Germinal center (tissue), 1 donor: ENCODE measurements at places on chromosomes 16 and 17.

DNA sequence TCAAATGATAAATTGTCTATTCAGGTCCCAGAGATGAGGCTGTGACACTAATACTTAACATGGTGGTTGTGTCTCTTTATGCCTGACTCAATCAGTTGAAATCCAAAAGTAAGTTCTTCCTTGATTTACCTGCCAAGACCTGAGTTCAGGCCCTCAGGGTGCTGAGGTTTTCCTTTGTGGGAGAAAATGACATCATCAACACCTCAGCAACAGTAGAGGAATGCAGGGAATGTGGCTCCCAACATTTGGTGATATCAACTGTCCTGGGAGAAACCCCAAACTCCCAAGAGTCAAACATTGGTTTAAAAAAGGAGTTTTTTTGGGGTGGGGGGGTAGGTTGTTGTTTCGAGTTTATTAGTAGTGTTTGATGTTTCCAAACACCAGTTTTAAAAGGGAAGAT, 14.7 kb downstream of the RNF43 start:
- DNase-seq, result no peak

DNA sequence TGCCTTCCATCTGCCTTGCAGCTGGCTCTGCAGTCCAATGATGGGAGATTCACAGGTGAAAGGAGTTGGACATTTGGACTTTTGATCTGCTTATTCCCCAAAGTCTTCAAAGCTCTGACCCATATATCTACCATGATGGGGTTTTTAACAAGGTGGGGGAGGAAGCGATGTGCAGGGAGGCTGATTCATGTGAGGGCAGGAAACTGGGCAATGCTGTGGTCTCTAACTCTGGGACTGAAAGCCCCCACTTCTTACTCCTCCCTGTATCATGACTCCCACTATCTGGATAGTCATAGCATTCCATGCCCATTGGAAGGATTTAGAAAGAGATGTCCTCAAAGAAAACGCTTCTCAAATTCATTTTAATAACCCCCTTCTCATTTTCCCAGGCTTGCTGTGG, 16.3 kb downstream of the HOXB1 start:
- no peak for DNase-seq

DNA sequence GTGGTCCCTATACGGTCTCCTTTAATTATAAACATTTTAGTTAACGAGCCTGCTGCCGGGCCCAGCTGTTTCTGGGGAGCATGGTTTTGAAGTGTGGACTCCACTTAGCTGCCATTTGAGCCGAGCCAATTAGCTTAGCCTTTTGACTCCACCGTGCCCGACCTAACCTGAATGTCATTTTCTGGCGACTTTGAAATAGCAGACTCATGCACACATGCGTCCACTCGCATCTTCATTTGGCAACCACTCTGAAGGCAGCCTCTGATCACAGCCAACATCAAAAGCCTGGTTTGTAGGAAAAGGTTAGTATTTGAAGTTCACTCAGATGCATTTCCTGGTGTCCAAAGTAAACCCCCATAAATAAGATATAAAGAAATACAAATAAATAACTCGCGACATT, 16.8 kb downstream of the AXIN2 start:
- no peak for DNase-seq

DNA sequence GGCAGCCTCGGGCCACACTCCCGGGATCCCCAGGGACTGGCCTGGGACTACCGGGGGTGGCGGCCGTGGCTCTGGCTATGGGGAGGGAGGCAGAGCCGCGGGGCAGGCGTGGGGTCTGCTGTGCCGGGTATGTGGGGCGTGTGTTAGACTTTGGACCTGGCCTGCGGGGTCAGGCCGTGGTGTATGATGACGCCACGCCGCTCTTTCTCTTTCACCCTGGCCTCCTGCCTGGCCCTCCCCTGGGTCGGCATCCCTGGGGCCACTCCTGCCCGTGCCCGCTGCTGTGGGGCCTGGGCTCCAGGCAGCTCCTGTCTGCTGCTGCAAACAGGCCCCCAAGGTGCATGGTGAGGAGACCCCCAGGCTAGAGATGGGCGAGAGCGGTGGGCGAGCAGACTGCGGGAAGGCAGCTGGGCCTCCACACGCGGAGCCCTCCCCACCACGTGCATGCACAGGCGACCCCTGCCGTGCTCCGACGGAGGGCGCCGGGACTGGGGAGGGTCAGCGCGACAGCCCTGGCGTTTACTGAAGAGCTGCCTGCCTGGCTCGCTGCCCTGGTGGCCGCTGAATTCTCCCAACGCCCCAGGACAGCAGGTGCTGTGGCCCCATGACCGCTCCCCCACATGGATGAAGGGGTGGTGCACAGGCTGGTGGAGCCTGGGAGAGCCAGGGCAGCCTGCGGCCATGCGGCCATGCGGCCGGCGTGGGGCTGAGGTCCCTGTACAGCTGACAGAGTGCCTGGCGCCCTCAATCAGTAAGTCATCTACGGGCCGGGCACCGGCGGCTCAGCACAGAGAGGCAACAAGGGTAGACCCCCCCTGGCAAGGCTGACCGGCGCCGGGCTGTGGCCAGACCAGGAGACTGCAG, 16.0 kb downstream of the CAPN15 start:
- no peak for DNase-seq

GRCh38 chr17:78176548-78177025, 8.2 kb downstream of the SYNGR2 start:
- DNase-seq, result peak; percentile 83

- no peak for DNase-seq
Measured at GRCh38 chr17:50475362-50475761, 3.3 kb upstream of the RSAD1 start.

- DNase-seq, result no peak
Measured at GRCh38 chr17:78715000-78715771, 66.9 kb downstream of the CYTH1 start.

GRCh38 chr16:88007321-88007731, 56.1 kb downstream of the BANP start:
- no peak for DNase-seq

DNA sequence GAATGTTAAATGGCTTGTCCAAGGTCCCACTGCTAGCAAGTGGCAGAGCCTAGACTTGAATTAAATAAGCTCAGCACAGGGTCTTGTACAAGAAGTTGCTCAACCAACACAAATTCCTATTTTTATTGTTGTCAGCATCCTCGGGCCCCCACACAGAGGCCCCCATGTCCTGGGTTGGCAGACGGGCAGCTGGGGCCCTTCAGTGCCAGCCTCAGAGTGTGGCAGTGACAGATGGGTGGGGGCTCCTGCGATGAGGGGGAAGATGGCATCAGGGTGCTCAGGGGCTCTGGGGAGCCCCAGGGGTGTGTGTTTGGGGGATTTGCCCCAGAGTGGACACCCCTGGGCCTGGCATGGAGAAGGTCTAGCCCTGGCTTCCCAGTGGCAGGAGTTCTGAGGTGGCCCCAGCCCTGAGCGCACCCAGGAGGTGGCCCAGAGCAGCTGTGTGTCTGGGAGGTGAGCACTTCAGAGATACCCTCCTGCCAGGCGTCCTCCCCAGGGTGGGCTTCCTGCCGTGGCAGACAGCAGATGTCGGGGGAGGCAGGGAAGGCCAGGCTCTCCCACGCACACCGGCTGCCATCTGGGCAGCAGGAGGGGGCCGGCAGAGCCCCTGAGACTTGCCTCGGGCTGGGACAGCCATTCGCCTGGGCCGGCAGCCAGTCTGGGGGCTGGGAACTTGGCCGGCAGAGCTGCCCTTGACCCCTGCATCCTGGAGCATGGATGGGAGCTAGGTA, 150.8 kb downstream of the C16orf78 start:
- DNase-seq, result no peak

GRCh38 chr16:22014271-22014873, 6.5 kb downstream of the MOSMO start:
- peak; percentile 62 for DNase-seq

GRCh38 chr17:2266865-2267228, 36.7 kb downstream of the SMG6 start:
- no peak for DNase-seq

DNA sequence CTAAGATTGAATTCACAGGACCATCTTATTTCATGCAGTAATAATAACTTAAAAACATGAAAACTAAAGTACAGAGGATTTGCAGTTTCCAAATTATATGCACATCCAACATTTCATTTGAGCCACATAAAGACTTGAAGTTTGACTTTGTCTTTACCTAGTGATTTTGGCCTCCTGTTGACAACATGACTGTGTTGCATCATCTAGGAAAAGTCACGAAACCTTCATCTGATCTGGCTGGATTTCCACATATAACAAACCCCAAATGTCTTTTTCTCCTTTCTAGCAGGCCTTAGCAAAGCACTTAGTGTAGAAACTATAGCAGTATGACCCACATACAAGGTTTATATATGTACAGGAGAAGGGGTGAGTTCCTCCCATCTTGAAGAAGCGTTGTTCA, 406.5 kb upstream of the CDH5 start:
- DNase-seq, result no peak

- DNase-seq, result no peak
Measured at GRCh38 chr17:55495239-55495638, 16.0 kb downstream of the SMIM36 start.

- no peak for DNase-seq
Measured at GRCh38 chr16:4623593-4623992, 1.0 kb upstream of the MGRN1 start.

GRCh38 chr17:21243516-21244303, 9.5 kb downstream of the NATD1 start:
- DNase-seq, result no peak

- no peak for DNase-seq
Measured at GRCh38 chr16:75027520-75028300, 28.9 kb downstream of the ZNRF1 start.

DNA sequence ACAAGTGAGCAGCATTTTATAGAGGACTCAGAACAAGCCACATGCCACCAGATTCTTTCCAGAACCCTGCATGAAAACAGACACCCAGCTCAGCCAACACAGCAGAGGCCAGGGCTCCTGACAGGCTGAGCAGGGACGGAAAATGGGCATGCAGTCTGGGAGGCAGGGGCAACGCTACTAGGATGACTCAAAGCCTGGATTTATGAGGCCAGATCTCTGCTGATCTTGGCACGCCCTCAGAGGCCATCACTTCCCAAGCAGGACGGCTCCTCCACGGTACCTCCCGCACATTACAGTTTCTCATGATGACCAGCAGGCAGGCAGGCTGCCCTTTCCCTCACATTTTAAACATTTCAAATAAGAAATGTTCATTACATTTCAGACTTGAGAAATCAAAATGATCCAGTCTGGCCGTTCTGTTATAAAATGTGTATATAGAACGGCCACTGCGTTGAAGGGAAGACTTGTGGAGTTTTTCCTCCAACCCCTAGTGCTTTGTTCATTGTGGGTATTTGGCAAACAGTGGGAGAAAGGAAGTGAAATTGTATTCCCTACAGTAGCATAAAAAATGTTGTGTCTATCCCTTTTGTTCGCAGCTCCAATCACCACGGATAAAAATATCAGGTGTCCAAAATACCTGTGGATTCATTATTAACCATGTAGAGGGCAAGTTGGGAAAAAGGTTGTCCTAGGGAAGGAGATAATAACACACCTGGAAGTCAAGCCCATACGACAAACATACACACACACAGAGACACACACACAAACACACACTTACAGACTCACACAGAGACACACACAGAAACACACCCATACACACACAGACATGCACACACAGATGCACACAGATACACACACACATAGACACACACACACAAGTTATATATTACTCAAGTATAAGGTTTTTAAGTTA, 64.8 kb upstream of the ADAMTS18 start:
- no peak for DNase-seq

- DNase-seq, result no peak
Measured at GRCh38 chr17:53483704-53484103, 339.0 kb upstream of the KIF2B start.

DNA sequence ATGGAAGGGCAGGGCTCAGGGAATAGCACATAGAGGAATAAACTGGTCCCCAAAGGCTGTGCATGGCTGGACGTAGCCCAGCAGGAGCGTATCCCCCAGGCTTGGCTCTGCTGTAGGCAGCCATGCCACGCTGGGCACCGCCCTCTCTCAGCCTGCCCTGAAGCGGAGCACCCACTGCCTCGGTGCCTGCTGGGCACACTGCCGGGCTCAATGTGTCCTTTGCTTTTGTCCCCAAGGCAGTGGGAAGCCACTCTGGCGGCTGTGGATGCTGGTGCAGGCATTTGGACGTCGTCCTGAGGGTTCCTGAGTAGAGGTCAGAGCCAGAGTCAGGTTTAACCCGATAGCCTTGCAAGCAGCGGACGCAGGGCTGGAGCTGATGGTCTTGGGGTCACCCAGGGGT, 141.0 kb downstream of the ENGASE start:
- DNase-seq, result no peak

DNA sequence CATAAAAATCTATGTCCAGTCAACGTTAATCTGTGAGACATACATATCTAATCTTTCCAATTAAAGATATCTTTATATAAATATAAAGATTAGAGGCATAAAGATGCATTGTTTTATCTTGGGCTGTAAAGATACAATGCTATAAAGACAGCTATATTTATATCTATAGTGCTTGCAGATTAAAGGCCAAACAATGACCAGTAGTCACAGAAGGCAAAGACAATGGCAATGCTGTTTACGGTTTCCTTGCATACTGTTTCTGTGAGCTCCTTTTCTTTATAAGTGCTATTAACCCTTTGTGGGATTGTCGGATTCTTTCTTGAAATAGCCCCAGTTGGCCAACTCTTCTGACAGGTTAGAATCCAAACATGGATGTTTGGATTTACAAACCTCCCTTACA, 85.5 kb upstream of the SALL1 start:
- no peak for DNase-seq

DNA sequence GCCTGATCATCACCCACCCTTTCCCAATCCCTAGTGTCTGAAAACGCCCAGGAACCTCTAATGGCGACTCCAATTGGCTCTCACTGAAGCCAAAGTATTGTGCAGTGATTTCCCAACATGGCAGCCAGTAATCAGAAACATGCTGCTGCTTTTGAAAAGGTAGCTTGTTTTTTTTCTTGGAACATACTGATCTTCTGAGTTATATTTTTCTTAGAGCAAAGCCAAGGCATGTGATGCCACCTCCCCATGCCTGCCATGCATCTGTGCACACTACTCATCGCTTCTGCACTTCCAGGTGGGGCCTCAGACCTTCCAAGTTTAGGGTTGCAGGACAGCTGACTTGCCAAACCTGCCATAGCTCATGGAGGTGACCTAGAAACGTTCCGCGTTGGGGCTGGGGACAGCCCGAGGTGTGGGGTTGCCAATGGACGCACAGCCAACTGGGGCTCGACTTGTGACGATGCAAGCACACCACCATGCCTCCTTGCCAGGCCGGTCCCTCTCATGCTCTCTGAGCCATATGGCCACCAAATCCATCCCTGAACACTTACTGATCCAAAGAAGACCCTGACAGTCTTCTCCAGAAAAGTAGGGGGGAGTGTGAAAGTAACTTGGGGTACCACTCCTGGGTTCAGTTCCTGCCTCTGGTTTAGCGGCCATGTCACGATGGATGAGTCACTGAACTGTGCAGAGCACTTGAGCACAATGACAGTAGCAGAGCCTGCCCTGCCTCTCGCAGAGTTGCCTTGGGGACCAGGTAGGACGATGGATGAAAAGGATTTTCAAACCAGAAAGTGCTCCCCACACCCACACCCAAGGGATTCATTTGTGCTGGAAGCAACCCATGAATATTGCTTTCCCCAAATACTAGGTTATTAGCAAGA, 155.7 kb downstream of the CCDC182 start:
- no peak for DNase-seq

DNA sequence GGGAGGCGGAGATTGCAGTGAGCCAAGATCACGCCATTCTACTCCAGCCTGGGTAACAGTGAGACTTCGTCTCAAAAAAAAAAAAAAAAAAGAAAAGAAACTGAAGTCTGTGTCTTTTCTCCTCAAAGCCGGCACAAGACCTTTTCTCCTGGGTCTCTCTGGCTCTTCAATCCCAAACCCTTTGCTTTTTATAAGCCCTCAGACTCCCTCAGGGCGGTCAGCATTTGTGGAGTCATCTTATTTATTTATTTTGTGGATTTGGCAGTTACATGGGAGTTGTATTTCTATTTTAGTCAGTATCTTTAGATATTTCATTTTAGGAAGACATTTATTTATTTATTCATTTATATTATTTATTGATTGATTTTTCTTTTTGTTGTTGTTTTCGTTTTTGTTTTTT, 57.7 kb upstream of the MAP3K14 start:
- no peak for DNase-seq
